ENCODE measurements at places on chromosomes 2 and 18. TPM values are rescaled to one million over a fixed set of nuclear protein-coding genes. Genes with fewer than 3 reads are reported as not detected.
A peak's percentile ranks its signal among the peaks of the same experiment; 100 is the strongest.

DNA sequence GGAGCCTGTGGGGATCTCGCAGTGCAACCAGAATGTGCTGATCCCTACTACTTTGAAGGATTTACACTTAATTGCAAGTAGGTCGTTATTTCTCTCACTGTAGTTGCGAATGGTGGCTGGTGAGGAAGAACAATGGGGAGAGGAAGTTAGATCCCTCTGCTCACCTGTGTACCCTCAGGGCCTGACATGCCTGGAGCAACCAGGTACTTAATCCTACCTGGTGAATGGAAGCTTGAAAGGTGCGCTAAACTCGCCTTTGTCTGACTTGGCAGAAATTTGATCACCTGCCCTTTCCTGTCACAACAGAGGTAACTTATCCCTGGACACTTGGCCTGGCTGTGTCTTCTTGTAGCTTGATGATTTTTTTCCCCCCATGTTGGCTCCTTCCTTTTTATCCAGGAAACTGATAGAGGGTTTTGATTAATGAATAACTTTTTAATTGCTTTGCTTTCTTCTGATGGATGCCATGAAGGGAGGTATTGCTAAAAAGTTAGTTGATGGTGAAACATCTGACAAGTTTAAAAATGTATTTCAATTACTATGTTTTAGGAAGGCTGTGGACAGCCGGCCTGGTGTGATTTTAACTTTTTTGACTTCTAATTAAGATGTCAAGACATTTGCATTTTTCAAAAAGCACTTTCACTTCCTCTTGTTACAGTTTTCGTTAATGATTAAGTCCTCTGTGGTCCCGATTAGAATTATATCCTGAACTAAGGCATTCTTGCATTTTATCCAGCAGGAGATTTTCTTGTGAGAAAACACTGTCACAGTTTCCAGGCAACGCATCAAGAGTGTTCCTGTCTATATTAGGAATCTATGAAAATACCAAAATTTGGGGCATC is 9.2 kb downstream of the SGPP2 start:
- H3K27ac ChIP-seq: no peak overlapping the region
- H3K4me3 ChIP-seq: no peak overlapping the region
- no peaks in the 10 kb centered on the region for H3K4me1 ChIP-seq
- H3K27me3 ChIP-seq: no peaks in the 10 kb centered on the region
- H3K36me3 ChIP-seq: no peaks in the 10 kb centered on the region

DNA sequence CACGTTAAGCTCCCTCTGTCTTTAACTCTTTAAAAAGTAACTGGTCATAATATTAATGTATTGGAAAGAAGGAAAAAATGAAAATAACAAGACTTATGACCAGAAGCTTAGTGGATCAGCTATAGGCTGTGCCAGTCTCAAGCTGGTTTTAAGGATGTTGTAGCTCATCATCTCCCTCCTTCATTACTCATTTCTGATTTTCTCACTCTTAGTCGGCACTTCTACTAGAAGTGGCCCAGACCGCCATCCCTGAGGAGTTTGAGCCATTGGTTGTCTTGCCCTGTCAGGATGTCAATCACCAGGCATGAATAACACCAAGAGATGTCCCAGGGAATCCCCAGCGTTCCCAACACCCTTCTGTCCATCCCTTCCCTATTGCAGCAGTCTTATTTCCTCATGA is 151.5 kb downstream of the ASXL3 start:
- no peak overlapping the region for H3K4me3 ChIP-seq
- no peak for DNase-seq
- H3K27me3 ChIP-seq: no peaks in the 10 kb centered on the region
- H3K27ac ChIP-seq: no peak overlapping the region
- H3K36me3 ChIP-seq: no peaks in the 10 kb centered on the region

DNA sequence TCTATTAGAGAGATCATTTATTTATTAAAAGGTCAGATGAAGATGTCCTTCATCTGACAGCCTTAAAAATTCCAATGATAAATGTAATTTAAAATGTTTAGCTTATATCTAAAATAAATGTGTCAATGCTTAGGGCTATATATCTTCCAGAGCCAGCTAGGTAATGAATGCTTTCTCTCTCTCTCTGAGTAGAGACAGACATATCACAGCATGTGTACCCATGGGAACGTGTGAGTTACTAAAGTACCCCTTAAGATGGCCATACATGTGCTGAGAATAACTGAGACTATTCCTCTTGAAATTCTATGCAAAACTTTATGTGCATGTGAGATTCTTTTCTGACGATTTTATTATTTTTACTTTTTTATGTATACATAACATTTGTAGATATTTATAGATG is 420.9 kb upstream of the ST6GAL2 start:
- peaks cover 7% of the 10 kb centered on the region for H3K27me3 ChIP-seq
- no peak for DNase-seq
- no peaks in the 10 kb centered on the region for H3K4me1 ChIP-seq
- H3K4me3 ChIP-seq: no peak overlapping the region

DNA sequence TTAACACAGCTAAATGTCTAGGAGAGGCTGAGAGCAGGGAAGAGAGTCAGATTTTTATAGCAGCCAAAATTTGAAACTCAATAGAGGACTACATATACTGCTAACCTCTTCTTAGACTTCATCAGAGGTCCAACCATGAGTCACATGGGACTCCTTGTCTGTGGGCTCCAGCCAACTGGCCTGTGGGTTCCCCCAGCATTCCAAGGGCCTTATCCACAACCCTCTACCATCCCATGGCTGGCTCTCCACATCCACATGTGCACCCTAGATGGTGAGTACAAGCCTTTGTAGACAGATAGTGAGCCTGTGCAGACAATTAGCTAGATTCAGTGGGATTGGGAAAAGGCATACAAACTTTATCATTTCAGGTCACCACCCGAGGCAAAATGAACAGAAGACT is 901.9 kb upstream of the ZEB2 start:
- no peak for DNase-seq
- H3K4me3 ChIP-seq: no peak overlapping the region
- no peak overlapping the region for H3K27ac ChIP-seq
- no peaks in the 10 kb centered on the region for H3K36me3 ChIP-seq
- no peaks in the 10 kb centered on the region for H3K4me1 ChIP-seq

DNA sequence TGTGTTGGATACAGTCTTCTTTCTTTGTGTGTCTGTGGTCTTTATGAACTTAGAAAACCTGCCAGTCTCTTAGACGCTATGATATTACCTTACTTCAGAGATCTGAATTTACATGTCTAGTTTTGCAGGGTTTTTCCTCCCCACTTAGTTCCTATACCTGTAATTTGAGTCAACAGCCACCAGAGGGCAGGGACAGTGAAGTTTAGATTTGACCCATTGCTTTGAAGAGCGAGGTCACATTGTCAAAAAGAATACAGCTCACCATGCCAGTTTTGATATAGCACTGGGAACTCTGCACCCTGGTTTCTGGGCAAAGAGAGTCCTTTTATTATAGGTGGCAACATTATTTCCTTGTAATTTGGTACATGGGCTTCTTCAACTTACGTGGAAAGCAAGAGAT is 102.3 kb downstream of the MAPK4 start:
- peaks cover 76% of the 10 kb centered on the region for H3K4me1 ChIP-seq
- H3K27me3 ChIP-seq: no peaks in the 10 kb centered on the region
- peaks cover 7% of the 10 kb centered on the region for H3K36me3 ChIP-seq

DNA sequence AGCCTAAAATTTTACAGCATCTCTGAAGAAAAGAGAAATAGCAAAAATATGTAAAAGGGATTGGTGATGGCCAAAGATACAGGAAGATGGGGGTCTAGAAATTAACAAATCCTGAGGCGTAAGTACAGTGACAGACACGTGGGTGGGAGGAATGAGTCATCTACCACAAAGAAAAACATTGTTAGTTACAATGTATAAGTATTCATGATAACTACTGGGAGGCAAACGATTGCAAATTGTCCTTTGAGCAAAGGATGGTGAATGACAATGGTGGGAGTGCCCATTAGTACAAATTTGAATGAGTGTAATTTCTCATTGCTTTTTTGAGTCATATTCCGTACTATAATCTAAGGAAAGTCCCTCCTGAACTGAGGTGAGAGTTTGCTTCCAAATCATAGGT is 809.0 kb upstream of the FAM98A start:
- H3K4me1 ChIP-seq: no peaks in the 10 kb centered on the region
- H3K4me3 ChIP-seq: no peak overlapping the region
- H3K27me3 ChIP-seq: no peaks in the 10 kb centered on the region
- no peaks in the 10 kb centered on the region for H3K36me3 ChIP-seq
- H3K27ac ChIP-seq: no peak overlapping the region

GRCh38 chr2:136332436-136333095 is 214.6 kb upstream of the CXCR4 start:
- H3K27ac ChIP-seq: no peak overlapping the region
- no peak overlapping the region for H3K4me3 ChIP-seq
- H3K27me3 ChIP-seq: no peaks in the 10 kb centered on the region
- no peak for DNase-seq
- H3K36me3 ChIP-seq: no peaks in the 10 kb centered on the region

DNA sequence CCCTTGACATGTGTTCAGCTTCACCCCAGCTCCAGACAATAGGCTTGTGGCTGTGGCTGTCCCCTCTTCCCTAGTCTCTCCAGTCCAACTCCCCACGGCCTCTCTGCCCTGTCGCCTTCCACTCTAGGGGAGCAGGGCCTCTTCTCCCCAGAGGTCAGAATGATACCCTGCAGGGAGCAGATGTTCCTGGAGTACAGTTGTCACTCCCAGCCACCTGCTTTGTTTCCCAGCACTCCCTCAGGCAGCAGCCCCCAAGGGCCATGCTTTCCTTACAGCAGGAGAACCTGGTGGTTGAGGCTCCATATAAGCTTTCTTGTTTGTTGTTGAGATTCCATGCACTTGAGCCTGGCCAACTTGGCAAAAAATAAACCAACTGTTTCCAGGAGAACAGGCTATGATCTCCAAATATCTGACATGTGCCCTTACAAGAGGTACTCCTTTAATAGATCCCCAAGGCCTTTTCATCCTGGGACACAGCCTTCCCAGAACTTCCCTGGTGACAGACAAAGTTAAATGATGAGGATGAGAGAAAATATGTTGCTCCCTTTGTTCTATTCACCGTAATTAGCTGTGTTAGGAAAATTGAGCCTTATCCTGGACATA is 45.1 kb downstream of the DPYSL5 start:
- H3K27me3 ChIP-seq: no peaks in the 10 kb centered on the region
- no peak overlapping the region for H3K4me3 ChIP-seq
- H3K4me1 ChIP-seq: no peaks in the 10 kb centered on the region

- H3K27ac ChIP-seq: peak overlapping the region; percentile 90
- no peaks in the 10 kb centered on the region for H3K36me3 ChIP-seq
- peaks cover 93% of the 10 kb centered on the region for H3K4me1 ChIP-seq
- H3K27me3 ChIP-seq: no peaks in the 10 kb centered on the region
Measured at GRCh38 chr2:203689426-203690116, 16.9 kb upstream of the CD28 start.

Gene RAB31
- 12.0 TPM for total RNA-seq

Gene ANKRD30BL
- not detected for total RNA-seq

Gene ZAP70
- 0.55 TPM for total RNA-seq

Gene CNGA3
- not detected for total RNA-seq

Gene PER2
- total RNA-seq: 3.4 TPM

Gene PCARE
- 0.74 TPM for total RNA-seq

Gene CTAGE1
- not detected for total RNA-seq

Data from left ventricle myocardium inferior (tissue), 1 donor.